GM23248 (cell line): ENCODE measurements at places on chromosomes 6 and 20. TPM values are rescaled to one million over a fixed set of nuclear protein-coding genes. Genes with fewer than 3 reads are reported as not detected.

GRCh38 chr6:126153661-126154060 is 167.3 kb downstream of the TRMT11 start:
- peak; percentile 53 for DNase-seq

- DNase-seq = peak; percentile 35
Observed at GRCh38 chr6:170448751-170449630, 104.1 kb downstream of the PSMB1 start.

- no peak for DNase-seq
Observed at GRCh38 chr20:58716476-58717277, 24.1 kb downstream of the NPEPL1 start.

DNA sequence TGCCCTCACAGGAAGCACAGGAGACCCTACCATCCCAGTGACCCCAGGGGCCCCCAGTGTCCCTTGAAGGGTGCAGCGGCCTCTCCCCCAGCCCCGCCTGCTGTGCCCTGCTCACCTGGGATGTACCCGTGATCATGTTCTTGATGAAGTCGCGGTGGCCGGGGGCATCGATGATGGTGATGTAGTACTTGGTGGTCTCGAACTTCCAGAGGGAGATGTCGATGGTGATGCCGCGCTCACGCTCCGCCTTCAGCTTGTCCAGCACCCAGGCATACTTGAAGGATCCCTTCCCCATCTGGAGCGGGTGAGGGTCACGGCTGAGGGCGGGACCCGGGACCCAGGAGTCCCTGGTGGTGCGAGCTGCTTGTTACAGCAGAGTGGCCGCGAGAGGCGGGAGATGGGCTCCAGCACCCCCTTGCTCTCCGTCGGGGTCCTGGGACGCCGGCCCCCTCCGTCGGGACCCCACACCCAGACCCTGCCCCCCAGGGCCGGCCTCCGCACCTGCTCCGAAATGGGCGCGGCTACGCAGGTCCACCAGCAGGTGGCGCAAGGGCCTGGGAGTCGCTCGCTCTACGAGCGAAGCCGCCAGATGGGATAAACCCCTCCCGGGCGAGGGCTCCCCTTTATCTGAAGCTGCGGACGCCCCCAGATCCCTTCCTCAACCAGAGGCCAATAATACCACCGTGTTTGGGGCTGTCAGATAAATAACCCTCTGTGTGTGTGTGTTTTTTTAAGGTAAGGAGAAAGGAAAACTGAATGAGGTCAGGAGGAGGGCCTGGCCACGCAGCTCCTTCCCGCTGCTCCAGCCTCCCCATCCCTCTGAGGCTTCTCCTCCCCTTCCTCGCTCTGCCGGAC is 2.9 kb downstream of the EEF1A2 start:
- DNase-seq = peak; percentile 77

GRCh38 chr6:166476061-166476591 is 93.4 kb upstream of the MPC1 start:
- no peak for DNase-seq

RSPO3 gene
- 0.13 and 1.4 TPM in 2 replicates for total RNA-seq

PPIL6 gene
- 3.5 and 3.7 TPM in 2 replicates for total RNA-seq

GINS1 gene
- total RNA-seq = 2.9 and 7.5 TPM in 2 replicates

SLC18B1 gene
- 3.4 and 4.6 TPM in 2 replicates for total RNA-seq
